ENCODE measurements at places on chromosomes 2 and 18.

GRCh38 chr2:224881846-224882245, 160.4 kb downstream of the DOCK10 start:
- DNase-seq, result no peak

- peak; percentile 8 for DNase-seq
These were observed 1.8 kb downstream of the CBLN2 start for GRCh38 chr18:72542342-72542741.

DNA sequence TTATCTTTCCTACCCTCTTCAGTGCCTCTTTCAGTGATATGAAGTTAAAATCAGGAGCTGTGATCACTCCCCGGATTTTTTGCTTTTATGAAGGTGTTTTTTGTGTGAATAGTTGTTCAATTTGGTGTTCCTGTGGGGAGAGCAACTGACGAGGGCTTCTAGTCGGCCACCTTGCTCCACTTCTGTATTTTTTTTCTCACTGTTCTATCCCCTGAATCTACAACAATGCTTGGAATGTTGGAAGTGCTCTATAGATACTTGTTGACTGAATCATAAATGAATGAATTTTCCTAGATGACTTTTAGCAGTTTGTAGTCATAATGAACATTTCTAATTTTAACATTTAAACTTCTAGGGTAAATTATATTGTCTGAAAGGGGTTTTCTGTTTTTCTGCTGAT, 247.3 kb downstream of the ZNF385B start:
- DNase-seq, result no peak

DNA sequence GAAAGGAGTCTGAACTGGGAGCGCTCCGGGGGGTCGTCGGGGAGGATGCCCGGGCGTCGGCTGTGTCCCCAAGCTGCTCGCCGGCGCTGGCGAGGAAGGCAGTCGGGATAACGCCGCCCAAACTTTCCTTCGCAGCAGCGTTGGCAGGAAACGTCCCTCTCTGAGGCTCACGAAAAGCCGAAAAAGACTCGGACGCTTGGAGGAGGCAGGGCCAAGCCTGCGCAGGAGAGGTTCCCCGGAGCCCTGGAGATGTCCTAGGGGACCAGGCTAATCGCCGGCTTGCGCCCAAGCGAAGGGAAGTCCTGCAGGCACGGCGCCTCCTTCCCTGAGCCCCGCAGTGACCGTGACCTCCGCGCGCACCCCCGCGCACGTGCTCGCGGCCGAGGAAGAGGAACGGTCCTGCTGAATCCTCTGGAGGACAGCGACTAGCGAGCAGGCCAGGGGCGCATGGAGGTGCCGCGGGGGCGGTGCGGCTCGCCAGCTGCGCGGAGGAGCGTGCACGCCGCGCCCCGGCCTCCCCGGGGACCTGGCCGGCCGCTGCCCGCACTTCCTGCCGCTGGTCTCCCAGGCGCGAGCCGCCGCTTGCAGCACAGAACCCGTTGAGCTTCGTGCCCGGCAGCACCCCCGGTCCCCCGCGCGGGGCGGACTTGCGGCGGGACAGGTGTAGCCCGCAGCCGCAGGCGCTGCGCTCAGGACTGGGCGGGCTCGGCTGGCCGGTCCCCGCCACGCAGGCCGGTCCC, at the start of gene SH3RF3:
SH3RF3 (plus strand) TSS at position 590 of the 740 bp plus-strand sequence.
- DNase-seq, result peak; percentile 39

GRCh38 chr2:39723497-39723896, 55.6 kb downstream of the THUMPD2 start:
- no peak for DNase-seq

- no peak for DNase-seq
These were observed 62.6 kb upstream of the KCNE4 start for GRCh38 chr2:222989431-222989830.

DNA sequence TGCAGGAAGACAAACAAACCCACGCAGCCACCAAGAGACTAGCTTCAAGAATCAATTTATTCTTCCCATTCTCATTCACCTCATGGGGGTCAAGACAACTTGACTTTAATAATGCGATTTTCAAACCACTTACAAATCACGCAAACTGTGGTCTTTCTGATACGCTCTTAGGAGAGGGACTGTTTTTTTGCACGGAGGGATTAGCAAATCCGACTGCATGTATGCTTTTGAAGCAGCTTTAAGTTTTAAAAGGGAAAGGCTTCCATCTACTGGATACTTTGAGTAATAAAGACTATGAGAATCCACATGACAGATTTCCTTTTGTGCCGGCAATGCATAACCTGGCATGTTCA, 322.9 kb upstream of the KCNJ3 start:
- peak; percentile 71 for DNase-seq

GRCh38 chr2:128557831-128558241, 239.2 kb upstream of the HS6ST1 start:
- no peak for DNase-seq

GRCh38 chr18:59697236-59697932, at the start of gene CCBE1:
TSS of gene CCBE1 (minus strand) at chr18:59697423.
- DNase-seq, result peak; percentile 81

GRCh38 chr2:23456881-23457760, 72.1 kb downstream of the KLHL29 start:
- no peak for DNase-seq

GRCh38 chr18:13246121-13246520, 27.6 kb downstream of the LDLRAD4 start:
- DNase-seq, result no peak

DNA sequence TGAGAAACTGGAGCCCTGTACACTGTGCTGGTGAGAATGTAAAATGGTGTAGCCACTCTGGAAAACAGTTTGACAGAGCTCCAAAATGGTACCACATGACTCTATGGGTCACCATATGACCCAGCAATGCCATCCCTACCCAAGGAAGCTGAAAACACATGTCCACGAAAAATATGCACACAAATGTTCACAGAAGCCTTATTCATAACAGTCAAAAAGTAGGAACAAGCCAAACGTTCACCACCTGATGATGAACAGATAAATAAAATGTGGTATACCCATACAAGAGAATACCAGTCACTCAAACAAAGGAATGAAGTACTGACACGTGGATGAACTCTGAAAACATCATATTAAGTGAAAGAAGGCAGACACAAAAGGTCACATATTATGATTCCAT, 4.6 kb downstream of the AFG3L2 start:
- no peak for DNase-seq

- DNase-seq, result no peak
These were observed 686 bp upstream of the RGPD8 start for GRCh38 chr2:112433932-112434730.

DNA sequence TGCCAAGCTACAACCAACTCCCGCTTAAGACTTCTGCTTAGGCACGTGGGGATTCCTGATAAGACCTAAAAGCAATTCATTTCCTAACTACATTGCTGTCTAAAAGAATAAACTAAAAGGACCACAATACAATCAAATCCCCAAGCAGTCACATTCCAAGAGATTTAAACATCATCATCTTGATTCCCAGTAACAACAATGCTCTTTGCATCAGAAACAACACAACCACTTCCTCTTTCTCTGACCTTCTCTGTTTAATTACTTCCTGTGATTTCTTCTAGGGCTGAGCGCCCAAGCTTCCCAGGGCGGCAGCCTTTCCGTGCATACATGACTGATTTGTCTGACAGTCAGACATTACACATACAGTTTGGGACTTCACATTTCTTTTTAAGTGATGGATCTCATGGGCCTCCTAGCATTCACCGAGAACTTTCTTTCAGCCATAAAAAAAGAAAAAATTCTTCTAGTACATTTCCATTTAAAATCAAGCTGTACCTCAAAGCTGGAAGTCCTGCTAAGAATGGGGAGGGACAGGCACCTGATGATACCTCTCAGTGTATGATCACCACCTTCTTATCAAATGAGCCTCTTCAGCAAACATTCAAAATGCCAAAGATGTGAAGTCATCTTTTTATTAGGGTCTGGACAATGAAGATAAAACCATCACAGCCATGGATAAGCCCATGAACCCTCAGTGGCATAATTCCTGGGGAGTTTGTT, 11.5 kb downstream of the SPRED2 start:
- peak; percentile 26 for DNase-seq

DNA sequence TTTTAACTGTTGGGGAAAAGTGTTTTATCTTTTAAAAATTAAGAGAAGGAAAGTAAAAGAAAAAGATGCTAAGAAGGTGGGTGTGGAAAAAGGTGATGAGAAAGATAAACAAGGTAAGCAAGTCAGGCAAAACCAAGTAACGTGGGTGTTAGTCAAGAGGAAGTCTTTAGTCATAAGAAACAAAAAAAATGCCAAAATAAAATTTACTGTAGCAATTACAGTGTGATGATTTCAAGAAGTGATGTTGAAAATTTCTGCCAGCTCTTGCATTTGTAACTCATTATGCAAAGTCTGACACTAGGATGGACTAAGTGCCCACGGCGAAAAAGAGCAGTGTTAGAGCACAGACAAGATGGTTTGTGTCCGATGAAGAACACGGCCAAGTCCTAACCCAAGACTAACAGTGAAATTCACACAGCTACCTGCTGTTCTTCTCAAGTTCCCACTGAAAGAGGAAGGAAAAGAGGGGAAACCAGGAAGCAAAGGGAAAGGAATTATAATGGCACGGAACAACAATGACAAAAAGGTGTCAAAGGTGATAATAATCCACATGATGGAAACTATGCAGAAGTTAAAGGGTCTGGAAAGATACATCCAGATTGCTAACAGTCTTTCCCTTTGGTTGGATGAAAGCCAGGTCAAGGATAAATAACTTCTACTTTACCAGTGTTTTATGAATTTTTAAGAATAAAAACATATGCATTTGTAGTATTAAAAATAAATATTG, 34.1 kb downstream of the NOL10 start:
- peak; percentile 66 for DNase-seq

DNA sequence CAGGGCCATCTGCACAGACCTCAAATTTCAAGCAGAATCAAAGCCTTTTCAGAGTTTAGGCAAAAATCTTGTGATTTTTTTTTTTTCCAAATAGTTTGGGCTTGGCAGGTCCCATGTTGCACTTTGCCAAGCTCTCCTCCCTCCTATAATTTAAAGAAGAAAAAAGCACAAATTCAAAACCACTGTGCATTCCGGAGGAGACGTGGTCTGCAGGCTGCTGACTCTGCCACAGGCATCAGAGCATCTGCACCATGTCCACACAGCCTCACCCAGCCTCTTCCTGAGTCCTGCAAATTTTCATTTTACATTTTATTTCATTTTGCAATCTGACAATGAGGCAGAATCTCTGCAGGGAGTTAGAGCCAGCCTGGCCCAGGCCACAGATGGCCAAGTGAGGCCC, 15.7 kb upstream of the GPC1 start:
- DNase-seq, result no peak

DNA sequence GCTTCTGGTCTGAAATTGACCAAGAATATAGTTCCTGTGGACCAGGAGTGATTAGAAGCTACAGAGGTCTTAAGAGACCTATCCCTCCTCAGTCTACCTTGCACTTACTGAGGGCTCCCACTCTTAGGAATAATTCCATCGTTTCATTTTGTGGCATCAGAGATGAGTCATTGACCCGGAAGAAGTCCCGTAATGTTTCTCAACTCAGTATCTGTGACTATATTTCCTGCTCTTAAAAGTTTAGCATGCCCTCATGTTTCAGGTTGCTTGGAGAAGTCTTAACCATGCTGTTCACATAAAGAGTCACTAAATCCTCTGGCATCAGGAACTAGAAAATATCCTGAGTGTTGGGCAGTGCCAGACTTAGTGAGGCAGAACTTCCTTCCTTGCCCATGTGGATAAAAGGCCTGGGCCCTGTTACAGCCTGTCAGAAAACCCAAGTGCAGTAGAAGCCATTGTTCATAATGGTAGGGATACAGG, at the start of gene IL36A:
IL36A (plus strand) TSS at position 430 of the 480 bp plus-strand sequence. CDS start 413 bp downstream, outside the sequence.
- peak; percentile 21 for DNase-seq

All from epithelial cell of esophagus (primary cell).